ENCODE measurements at places on chromosomes 16 and 17.

DNA sequence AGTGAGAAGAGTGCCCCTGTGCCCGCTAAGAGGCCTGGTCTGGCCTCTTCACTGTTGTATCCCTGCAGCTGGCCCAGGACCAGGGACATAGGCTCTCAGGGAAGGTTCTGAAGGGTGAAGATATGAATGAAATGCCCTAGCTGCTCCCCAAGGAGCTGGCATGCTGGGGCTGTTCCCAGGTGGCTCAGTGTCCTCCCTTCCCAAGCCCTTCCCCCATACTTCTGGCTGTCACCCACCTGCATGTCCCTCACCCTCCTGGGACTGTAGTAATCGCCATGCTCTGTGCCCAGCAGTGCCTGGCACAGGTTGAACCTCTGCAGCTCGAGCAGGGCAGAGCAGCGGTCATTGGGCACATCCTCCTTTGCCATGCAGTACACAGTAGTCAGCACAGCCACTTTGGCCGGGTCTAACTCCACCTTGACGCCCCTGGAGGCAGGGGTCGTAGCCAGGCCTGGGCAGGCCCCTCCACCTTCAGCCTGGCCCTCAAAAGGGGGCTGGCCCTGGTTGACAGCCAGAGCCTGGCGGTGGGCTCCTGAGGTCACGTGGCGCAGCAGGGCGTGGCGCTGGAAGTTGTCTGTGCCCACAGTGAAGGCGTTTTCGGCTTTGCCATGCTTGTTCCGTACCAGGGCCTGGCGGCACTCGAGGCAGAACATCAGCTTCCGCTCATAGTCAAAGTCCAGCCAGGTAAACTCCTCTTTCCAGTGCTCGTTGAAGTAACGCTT lies 7.6 kb downstream of the C17orf113 start:
- no peak for DNase-seq

- no peak for DNase-seq
These were observed 11.4 kb upstream of the MLYCD start for GRCh38 chr16:83887564-83887963.

- peak; percentile 83 for DNase-seq
These were observed 959 bp upstream of the ANKRD13B start for GRCh38 chr17:29591737-29592608.

- DNase-seq: no peak
These were observed 42.7 kb upstream of the ICAM2 start for GRCh38 chr17:64063088-64063487.

- DNase-seq: no peak
These were observed 5.6 kb upstream of the TBX2 start for GRCh38 chr17:61393904-61394629.

- no peak for DNase-seq
These were observed 14.6 kb upstream of the SLC38A7 start for GRCh38 chr16:58699151-58699550.

GRCh38 chr16:69799611-69800031 lies 37.5 kb downstream of the WWP2 start:
- no peak for DNase-seq

All from dorsolateral prefrontal cortex (tissue), 122 donors.